AG04450 (cell line): ENCODE measurements at places on chromosomes 6 and 20.

DNA sequence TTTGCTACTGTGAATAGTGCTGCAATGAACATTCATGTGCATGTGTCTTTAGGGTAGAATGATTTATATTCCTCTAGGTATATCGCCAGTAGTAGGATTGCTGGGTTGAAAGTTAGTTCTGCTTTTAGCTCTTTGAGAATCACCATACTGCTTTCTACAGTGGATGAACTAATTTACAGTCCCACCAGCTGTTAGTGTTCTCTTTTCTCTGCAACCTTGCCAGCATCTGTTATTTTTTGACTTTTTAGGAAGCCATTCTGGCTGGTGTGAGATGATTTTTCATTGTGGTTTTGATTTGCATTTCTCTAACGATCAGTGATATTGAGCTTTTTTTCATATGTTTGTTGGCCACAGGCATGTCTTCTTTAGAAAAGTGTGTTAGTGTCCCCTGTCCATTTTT, 40.0 kb downstream of the PLG start:
- no peak for DNase-seq

DNA sequence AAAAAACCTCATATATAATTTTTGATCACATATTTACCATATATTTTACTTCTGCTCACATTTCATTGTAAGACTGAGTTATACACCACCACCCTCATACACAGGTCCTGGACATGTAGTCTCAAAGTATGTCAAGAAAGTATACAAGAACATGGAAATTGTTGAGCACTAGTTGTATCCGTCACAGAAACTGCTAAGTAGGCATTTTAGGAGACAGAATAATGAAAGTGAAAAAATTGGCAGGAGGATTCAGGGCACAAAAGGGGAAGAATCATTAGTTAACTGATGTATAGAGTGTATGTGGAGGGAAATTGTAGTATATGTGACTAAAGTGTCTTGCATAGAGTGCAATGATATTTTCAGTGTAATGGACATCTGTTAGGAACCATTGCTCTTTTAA, 458.8 kb downstream of the TFAP2B start:
- no peak for DNase-seq

GRCh38 chr6:108837236-108837971, 10.8 kb upstream of the ARMC2 start:
- no peak for DNase-seq

GRCh38 chr6:52417675-52418111, 2.4 kb upstream of the EFHC1 start:
- no peak for DNase-seq

GRCh38 chr6:3456898-3457709, at the start of gene SLC22A23:
TSS of gene SLC22A23 (minus strand) at chr6:3457050. CDS start at chr6:3456559, 491 bp downstream.
- no peak for DNase-seq

- DNase-seq: no peak
Observed at GRCh38 chr20:57088436-57088835, 178.0 kb downstream of the BMP7 start.

DNA sequence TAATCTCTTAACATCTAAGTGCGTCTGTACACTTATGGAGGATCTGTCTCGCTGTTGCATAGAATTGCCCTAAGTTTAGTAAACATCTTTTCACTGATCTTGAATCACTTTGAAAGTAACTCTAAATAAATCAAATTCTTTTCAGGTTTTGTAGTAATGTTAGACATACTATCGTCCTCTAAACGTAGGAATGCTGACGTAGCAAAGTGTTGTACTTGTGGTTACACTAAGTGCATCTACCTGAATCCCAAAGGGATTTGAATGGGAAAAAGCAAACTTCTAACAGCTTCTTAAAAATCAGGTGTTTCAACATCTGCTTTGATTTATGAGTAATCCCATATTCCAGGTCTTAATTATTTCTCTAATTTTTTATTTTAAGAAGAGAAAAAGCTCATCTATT, 49.8 kb downstream of the MAP7 start:
- no peak for DNase-seq

- no peak for DNase-seq
Observed at GRCh38 chr6:166750108-166750793, 123.2 kb upstream of the RPS6KA2 start.

DNA sequence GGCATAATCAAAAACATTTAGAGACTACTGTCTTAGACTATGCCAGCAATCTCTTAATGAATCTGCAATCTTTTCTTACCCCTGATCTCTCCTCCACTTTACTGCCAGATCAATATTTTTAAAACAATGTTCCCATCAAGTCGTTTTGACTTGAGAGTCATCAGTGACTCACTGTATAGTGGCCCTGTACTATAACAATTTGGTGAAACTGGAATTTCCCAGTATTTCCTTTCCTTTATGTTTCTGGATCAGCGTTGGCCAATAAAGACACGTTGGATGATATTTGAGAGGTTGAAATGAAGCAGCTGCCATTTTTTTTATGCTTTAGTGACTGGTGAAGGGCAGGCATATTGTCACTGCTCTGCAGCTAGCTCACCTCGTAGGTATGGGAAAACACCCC, 10.1 kb upstream of the SMIM13 start:
- no peak for DNase-seq

- DNase-seq: no peak
Observed at GRCh38 chr20:58637466-58638213, 13.4 kb upstream of the STX16 start.

DNA sequence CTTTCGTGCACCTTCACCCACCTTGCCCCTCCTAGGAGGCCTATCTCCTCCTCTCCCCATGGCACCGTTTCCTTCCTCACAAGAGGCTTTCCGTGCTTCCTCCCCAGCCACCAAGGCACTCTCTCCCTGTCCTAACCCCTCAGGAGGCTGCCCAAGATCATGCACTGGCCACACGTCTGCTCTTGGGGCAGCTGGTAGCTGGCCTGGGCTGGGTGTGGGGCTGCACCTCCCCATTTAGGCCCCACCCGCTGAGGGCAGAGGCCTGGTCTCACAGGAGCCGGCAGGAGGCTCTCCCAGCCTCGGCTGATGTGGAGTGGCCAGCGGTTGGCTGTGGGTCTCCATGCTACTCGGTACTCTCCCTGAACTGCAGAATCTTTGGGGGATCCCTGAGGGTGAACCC, 13.6 kb downstream of the NOL4L start:
- no peak for DNase-seq

- DNase-seq: no peak
Observed at GRCh38 chr6:127618729-127619128, 41.8 kb downstream of the C6orf58 start.

- no peak for DNase-seq
Observed at GRCh38 chr6:3310051-3310448, 51.3 kb downstream of the PSMG4 start.

GRCh38 chr6:16432075-16433032, 194.0 kb downstream of the GMPR start:
- peak; percentile 34 for DNase-seq

DNA sequence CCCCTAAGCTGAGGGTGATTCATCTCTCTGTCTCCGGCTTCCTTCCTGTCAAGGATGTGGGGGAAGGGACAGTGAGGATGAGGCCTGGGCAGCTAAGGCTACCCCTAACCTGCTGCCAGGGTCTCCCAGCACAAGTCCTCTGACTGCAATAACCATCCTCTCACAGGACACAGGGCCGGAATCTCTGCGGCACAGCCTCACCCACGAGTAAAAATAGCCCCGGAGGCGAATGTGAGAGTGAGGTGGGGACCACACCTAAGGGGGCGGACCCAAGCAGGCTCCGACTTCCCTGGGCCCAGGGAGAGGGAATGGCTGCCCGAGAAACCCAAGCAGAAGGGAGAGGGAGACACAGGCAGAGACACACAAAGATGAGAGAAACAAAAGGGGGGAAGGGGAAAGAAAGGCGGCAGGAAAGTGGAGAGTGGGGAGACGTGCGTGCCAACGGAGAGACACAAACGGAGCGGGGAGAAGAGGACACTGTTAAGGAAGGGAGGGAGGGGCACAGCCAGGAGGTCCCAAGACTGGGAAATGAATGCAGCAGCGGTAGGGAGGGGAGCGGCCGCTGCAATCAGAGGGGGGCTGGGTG, 1.4 kb downstream of the CLIC1 start:
- no peak for DNase-seq

DNA sequence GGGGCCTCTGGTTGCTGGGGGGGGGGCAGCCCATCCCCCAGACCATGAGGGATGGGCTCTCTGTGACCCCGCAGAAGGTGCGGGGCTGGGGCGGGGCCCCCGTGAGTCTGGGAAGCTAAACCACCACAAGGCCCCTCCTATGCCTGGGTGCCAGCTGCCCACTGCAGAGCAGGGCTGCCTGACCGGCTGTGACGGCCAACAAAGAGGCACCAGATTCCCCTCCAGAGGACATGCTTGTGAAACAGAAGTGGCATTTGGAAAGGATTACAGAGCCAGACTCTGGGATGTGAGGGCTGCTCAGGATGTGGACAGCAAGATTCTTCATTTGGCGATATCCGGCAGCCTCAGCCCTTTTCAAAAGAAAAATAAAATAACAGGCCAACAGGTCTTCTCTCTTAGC, 16.5 kb upstream of the NTSR1 start:
- no peak for DNase-seq

- DNase-seq: no peak
Observed at GRCh38 chr6:83221889-83222479, 28.8 kb downstream of the RWDD2A start.

- DNase-seq: no peak
Observed at GRCh38 chr6:28351087-28351486, 1.3 kb downstream of the ZKSCAN3 start.

- no peak for DNase-seq
Observed at GRCh38 chr6:161128230-161128629, 136.7 kb downstream of the MAP3K4 start.

GRCh38 chr6:41818271-41819054, 31.0 kb downstream of the TOMM6 start:
- DNase-seq: no peak

GRCh38 chr20:48612335-48612734, 215.5 kb downstream of the PREX1 start:
- no peak for DNase-seq

GRCh38 chr6:109024784-109025183, 69.9 kb downstream of the SESN1 start:
- no peak for DNase-seq

- no peak for DNase-seq
Observed at GRCh38 chr6:47595785-47596184, 102.6 kb upstream of the ADGRF4 start.

DNA sequence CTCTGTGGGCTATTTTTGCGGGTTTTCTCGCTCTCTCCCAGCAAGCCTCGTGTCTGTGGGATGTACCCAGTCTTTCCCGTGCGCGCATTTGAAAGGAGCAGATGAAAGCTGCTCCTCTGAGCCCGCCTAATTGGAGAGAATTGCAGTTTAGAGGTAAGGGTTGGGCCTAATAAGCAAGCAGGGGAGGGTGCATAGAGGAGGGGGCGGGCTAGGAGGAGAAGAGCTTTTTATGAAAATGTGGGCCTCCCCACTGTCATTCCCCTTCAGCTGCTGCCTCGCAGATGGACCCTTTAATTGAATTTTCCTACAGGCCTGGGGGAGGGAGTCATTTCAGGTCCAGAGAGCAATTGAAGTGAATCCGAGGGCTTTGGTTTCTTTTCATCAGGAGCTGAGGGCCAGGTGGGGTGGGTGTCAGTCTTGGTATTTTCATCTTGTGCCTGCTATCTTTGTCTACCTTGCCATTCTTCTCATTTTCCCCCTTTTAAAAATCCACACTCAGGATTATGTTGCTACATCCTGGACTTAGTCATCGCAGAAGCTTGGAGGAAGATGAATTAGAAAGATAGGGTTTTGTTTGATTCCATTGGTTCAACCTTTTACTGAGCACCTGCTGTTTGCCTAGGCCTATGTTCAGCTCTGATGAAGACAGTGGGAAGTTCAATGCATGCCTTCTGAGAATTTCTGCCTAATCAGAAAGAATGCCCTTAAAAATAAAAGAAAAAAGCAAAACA, 423.4 kb downstream of the CD83 start:
- no peak for DNase-seq

- DNase-seq: no peak
Observed at GRCh38 chr6:90227673-90228072, 69.0 kb downstream of the BACH2 start.

DNA sequence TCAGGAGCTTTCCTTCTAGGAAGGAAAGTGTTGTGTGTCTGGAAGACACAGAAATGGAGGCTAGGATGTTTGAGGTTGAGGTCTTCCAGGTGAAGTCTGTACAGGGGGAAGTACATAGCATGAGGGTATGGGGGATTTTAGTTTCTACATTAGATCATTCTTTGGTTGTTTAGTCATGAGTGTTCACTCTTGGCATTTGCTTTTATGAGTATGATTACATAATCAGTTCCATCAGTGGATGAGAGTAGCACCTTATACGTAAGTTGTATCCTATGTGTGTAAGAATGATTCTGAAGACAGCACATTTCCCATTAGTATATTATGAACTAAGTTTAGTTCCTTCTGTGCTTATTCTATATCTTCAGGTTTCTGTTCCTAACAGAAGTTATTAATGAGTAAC, 1.9 kb downstream of the CDYL start:
- DNase-seq: no peak

DNA sequence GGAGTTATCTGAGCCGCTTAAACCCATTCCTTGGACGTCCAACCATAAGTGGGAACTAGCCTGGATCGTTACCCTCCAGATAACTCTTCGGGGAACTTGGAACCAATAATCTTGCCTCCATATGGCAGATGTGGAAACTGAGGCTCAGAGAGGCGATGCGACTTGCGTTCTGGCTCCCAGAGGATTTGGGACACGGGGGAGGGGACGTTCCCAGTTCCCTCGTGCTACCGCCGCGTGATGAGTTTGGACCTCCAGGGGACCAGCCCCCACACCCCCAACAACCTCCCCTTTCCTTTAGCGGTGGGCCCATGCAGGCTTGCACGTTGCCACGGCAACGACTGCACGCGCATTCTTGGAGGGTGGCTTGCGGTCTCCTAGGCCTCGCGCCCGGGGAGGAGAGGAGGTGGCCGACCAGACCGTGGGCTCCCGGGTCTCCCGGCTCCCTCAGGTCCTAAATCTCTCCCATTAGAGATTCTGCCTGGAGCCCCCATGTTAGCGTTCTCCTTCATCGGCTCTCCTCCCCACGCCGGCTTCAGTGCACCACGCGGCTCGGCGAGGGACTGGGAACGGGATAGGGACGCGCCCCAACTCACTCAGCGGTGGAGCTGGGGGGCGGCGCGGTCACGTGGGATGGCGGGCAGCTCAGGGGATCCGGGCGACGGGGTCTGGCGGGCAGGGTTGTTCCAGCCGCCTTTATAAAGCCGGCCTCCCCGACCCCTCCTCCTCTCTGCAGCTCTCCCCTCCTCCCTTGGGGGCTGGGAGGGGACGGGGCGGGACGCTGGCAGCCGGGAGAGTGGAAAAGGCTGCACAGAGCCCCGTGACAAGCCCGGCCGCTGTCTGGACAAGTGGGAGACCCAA, at the start of gene PLTP:
Gene PLTP, minus strand, starts transcription at position 670 of the 858 bp plus-strand sequence. CDS start 703 bp downstream, outside the sequence.
- DNase-seq: no peak

GRCh38 chr6:3319610-3320200, 61.0 kb downstream of the PSMG4 start:
- no peak for DNase-seq

GRCh38 chr20:62342910-62343309, 24.2 kb downstream of the LAMA5 start:
- no peak for DNase-seq

- no peak for DNase-seq
Observed at GRCh38 chr6:123849406-123849805, 45.7 kb downstream of the NKAIN2 start.

DNA sequence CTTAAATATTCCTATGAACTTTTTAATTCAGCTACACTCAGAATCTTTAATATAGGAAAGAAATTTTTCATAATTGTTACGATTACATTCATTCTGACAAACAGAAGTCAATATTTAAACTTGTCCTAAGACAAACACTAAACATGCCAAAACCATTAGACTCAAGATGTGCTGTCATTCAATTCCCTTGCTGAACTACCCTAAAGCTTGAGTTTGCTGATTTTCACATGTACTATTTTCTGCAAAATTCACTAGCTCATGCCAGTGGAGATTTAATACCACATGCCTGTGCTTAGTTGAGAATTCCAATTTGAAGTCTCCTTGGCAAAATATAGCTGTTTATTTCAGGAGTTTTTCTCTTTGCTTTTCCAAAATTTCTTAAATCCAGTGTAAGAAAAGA, 448.0 kb downstream of the COL12A1 start:
- no peak for DNase-seq
